Activated CD4-positive, CD25-positive, alpha-beta regulatory T cell treated with anti-CD3 and anti-CD28 coated beads, Interleukin-2, amount 50 U/mL, for 16 hours (primary cell): ENCODE measurements at places on chromosomes 16 and 17.

DNA sequence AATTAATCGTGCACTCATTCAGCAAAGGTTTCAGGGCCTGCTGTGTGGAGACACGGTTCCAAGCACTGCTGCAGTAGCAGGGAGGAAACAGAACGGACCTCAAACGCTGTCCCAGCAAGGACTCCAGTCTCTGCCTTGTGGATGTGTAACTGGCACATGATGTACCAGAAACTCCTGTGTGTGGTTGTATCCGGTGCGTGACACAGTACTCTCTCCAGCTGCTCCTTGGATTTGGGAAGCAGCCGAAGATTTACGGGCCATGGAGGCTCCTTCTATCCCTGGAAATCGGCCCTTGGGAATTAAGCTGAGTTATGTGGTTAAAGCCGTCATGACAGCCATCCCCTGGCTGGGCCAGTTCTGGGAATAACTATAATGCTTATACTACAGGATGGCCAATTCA is 8.5 kb upstream of the ANKRD11 start:
- no peak for DNase-seq

- no peak for DNase-seq
Measured at GRCh38 chr16:75250809-75251279, 580 bp downstream of the BCAR1 start.

DNA sequence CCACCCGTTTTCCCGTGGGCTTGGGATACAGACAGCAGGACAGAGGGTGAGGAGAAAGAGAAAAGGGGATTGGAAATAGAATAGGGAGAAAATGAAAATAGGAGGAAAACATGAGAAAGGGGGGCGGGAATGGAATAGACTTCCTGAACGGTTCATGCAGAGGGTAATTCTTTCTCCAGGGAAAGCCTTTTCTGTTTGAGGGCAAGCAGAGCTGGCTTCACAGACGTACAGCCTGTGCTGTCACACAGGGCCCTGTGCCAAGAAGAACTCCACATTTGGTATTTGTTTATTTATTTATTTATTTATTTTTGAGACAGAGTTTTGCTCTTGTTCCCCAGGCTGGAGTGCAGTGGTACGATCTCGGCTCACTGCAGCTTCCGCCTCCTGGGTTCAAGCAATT is 12.0 kb downstream of the MILR1 start:
- DNase-seq = no peak

GRCh38 chr16:57622361-57623250 is 5.8 kb upstream of the ADGRG1 start:
- no peak for DNase-seq

DNA sequence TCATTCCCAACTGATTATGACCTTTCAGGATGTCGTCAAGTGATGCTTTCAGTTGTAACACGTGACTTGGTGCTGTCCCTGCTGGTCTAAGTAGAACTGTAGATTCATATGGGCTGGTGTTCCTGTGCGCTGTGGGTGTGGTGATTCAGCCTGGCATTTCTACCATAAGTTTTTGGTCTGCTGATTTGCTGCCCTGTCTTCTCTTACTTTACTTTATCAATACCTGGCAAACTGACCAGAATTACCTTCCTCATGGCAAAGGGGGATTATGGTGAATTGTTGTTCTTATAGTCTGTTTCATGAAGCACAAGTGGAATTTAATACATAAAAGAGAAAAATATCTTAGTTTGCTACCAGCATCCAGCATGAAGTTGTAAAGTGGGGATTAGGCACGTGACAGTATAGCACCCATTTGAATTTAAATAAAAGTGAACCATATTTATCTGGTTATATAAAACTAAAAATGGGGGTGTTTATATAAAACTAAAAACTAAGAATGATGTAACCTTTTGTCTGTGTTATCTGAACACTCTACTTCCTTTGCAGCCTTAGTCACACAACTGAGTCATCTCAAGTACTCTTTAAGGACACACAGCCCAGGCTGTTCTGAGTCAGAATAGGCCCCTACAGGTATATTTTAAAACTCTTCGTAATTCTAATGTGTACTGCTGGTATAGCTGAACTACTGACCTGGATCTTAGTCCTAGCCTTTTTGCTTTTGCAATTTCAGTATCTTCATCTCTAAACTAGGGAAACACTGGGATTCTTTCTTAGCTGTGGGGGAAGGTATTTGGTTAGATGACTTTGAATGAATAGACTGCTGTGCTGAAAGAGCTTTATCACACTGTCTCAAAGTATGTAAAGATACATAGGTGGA is 28.3 kb downstream of the TTC19 start:
- peak; percentile 11 for DNase-seq

GRCh38 chr16:86037999-86038925 is 139.3 kb downstream of the IRF8 start:
- no peak for DNase-seq

DNA sequence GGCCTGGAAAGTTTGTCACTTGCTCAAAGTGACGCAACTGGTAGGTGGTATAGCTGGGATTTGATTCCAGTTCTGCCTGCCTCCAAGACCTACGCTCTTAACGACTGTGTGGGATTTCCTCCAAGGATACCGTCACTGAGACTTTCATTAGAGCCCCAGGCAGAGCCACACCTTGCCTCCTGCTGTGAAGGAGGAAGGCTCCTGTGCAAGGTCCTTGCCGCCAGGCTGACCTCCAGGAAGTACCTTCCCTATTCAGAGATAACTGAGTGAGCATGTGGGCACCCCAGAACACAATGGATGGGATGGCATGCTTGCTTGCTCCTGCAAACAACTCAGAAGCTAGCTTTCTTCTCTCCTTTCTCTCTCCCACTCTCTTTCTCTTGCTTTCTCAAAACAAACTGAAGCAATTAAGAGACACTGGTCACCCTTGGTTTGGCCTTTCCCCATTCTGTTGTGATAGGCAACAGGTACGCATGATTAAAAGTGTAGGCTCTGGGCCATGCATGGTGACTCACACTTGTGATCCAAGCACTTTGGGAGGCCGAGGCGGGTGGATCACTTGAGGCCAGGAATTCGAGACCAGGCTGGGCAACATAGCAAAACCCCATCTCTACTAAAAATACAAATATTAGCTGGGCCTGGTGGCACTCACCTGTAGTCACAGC is 30.7 kb downstream of the CACNG3 start:
- no peak for DNase-seq

- DNase-seq = no peak
Measured at GRCh38 chr17:64596439-64596838, 65.7 kb downstream of the SMURF2 start.

DNA sequence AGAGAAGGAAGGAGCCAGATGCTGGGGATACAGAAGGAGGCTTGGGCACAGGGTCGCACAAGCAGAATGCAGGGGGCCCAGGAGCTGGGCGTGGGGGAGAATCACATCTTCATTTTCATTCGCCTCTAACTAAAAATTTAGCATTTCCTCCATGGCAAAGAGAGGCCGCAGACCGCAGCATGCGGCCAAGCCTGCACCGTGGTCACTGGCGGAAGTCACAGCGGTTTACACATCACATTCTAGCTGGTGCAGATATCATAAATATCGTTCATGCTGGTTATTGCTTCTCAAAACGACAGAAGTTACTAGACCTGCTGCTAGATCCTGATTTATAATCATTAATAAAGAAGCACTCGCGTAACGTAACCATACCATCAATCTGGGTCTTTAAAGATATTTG is 162.0 kb downstream of the NTN1 start:
- no peak for DNase-seq

DNA sequence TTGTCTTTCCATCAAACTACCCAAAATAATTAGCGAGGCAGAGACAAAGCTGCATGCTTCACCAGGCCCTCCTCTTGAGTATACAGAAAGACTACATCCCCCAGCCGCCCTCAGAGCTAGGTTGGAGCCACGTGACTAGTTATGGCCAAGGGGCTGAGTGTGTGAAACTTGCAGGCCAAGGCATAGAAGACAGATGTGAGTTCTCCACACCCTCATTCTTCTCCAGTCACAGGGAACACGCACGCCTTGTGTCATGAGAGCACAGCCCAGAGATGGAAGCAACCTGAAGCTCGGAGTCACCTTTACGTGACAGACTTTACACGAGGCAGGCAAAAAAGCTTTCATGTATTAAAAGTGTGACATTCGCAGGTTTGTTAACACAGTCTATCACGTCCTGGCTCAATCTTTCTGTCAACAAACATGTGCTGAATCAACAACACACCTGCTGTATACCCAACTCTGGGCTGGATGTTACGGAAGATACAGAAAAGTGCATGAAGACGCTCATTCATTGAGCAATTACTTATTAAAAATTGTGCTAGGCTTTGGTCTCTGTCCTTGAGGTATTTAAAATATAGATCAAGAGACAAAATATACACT is 38.3 kb downstream of the STX8 start:
- DNase-seq = no peak

GRCh38 chr16:84062734-84063640 is 20.4 kb upstream of the SLC38A8 start:
- DNase-seq = peak; percentile 38

GRCh38 chr16:11615748-11616447 is 29.2 kb upstream of the LITAF start:
- DNase-seq = no peak

- no peak for DNase-seq
Measured at GRCh38 chr16:1846416-1846815, 19.4 kb downstream of the FAHD1 start.

GRCh38 chr16:88790312-88791211 is 5.5 kb upstream of the PIEZO1 start:
- DNase-seq = no peak

DNA sequence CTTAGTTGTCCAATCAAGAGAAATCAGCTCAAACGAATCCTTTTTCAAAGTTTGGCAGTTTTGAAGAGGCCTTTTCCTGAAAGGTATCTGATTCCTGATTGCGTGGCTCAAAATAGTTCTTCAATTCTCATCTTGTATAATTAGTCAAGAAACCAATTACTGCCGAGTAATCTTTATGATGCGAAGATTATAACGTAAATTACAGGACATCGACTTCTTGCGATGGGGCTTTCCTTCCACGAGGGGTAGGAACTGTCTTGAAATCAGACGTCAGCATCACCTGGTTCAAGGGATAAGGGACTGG is 644 bp upstream of the ARL2BP start:
- DNase-seq = no peak

- DNase-seq = no peak
Measured at GRCh38 chr16:57624044-57624688, 4.3 kb upstream of the ADGRG1 start.

DNA sequence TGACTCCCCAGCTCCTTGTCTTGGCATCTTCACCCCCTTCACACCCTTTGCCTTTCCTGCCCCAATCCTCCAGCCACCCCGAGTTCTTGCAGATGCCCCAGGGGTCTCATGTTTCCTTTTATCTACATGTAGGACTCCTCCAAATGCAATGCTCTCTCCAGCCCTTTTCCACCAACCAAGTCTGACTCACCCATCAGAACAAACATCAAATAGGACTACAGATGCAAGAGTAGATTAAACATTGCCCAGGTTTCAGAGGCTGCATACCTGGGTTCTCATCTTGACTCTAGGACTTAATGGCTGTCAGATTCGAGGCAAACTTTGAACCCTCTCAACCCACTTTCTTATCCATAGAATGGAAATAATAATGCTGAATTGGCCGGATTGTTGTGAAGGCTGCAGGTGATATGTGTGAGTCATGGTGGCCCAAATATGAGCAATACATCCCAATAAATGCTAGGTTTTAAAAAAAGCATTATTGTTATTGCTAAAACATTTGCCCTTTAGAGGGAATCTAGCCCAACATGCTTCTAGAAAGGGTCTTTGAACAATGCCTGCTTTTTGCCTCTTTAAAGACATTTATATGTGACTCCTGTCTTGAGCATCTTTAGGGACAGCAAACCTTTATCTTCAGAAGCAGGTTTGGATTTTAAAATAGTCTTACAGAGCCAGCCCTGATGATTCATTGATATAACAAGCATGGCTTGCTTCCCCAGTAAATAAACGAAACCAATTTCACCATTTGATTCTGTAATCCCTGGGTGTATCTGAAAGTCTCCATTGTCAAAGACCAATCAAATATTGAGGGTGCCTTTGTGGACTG is 310.1 kb downstream of the FOXL1 start:
- DNase-seq = no peak

- no peak for DNase-seq
Measured at GRCh38 chr16:65576631-65577030, 454.8 kb upstream of the CDH11 start.

DNA sequence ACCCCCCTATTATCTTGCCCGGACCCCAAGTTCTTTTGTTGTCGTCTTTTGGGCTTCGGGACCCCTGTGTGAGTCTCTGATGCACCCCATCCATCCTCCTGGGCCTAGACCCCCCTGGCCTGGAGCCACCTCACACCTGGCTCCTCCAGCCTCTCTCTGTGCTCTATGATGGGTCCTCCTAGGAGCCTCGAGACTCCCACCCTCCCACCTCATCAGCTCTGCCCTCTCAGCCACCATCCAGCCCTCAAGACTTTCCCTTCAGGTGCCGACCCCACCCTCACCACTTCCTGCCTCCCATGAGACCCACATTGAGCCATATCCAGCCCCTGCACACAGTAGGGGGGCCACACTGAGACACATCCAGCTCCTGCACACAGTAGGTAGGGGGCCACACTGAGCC is 8.7 kb upstream of the ATP2A3 start:
- no peak for DNase-seq

DNA sequence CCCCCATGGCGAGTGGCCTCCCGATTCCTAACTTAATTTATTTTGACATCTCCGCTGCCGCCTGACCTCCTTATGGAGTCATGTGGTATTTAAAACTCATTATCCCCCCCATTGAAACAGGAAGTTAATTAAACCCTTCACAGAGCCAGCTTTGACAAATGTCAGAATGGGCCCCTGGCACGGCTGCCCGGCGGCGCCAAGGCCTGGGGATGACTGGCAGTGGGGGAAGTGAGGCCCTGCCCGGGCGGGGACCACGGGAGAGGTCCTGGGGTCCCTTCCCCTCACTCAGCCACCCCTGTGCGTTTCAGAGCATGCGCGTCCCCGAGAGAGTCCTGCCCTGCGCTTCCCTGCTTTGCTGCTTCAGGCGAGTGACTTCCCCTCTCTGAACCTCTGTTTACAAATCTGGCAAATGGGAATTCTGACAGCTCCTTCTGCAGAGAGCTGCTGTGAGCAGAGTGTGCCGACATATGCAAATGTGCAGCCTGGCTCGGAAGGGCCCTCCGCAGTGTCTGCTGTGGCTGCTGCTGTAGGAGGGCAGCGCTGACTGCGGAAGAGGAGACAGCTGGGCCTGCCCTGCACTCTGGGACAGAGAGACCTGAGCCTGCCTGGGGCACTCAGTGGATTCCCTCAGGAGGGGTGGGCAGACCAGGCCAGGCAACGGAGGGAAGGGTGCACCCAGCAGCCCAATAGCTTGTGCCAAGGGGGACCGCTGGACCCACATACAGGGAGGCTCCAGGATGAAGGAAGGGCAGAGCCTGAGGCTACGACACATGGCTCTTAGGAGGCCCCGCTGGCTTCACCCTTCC is 4.4 kb upstream of the ZFPM1 start:
- no peak for DNase-seq

GRCh38 chr16:495127-495748 is 32.3 kb upstream of the CAPN15 start:
- no peak for DNase-seq
